Caki2 (cell line): ENCODE measurements at places on chromosomes 13 and 19. TPM values are rescaled to one million over a fixed set of nuclear protein-coding genes. Genes with fewer than 3 reads are reported as not detected.

GRCh38 chr13:35470671-35471661 lies 5.5 kb downstream of the MAB21L1 start:
- no peak for DNase-seq

DNA sequence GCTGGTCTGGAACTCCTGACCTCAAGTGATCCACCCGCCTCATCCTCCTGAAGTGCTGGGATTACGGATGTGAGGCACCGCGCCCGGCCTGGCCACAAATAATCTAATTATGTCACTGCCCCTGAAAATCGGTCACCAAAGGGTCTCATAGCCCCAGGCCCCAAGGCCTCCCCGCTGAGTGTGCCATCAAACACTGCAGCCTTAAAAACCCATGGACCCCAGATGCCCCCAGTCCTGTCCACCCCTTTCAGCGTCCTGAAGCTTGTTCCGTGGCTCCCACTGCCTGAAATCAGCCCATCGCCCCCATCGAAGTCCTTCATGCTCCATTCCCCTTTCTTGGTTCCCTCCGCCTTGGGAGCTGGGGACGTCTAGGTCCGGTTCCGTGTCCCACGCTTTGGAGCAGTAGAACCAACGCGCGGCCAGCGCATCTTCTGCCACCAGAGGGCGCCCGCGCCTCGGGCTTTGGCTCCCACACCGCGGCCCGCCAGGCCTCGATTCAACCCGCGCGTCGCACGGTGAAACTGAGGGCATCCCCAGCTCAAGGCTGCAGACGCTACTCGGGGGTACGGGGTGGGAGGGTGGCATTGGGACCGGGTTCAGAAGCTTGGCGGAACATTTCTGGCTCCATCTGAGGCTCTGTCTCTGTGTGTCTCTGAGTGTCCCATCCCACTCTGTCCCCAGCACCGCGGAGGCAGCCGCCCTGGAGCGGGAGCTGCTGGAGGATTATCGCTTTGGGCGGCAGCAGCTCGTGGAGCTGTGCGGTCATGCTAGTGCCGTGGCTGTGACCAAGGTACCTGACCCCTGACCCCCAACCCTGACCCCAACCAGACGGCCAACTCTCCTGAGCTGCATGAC lies 3.5 kb downstream of the YJEFN3 start:
- DNase-seq, result peak; percentile 35

- DNase-seq, result peak; percentile 79
Observed at GRCh38 chr13:113493315-113493951, 2.9 kb upstream of the DCUN1D2 start.

SYNGR4 gene
- total RNA-seq, result 0.20 TPM in 1 of 2 replicates, not detected in the other

VN1R4 gene
- not detected in 2 replicates for total RNA-seq

- DNase-seq, result peak; percentile 31
Observed at GRCh38 chr13:27578121-27579030, 42.0 kb downstream of the LNX2 start.

IGSF23 gene
- not detected in 2 replicates for total RNA-seq

- no peak for DNase-seq
Observed at GRCh38 chr19:48619692-48620585, 633 bp downstream of the SPHK2 start.

DNA sequence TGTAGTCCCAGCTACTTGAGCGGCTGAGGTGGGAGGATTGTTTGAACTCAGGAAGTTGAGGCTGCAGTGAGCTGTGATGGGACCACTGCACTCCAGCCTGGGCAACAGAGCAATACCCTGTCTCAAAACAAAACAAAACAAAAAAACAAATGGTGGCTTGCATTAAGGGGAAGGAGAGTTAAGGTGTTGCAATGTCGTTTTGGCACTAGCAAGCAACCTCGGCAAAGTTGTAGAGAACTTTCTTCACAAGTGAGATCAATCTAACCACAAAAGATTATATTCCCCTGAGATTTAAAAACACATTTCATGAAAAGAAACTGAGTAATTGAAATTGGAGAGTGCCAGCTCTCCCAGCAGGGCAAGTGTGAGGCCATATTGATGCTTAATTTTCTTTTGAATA lies 153.7 kb downstream of the KLF5 start:
- no peak for DNase-seq

CYP4F2 gene
- total RNA-seq, result not detected in 2 replicates

GRCh38 chr19:10984166-10984735 lies 23.4 kb downstream of the SMARCA4 start:
- DNase-seq, result no peak
